ENCODE measurements at places on chromosomes 2 and 18.

DNA sequence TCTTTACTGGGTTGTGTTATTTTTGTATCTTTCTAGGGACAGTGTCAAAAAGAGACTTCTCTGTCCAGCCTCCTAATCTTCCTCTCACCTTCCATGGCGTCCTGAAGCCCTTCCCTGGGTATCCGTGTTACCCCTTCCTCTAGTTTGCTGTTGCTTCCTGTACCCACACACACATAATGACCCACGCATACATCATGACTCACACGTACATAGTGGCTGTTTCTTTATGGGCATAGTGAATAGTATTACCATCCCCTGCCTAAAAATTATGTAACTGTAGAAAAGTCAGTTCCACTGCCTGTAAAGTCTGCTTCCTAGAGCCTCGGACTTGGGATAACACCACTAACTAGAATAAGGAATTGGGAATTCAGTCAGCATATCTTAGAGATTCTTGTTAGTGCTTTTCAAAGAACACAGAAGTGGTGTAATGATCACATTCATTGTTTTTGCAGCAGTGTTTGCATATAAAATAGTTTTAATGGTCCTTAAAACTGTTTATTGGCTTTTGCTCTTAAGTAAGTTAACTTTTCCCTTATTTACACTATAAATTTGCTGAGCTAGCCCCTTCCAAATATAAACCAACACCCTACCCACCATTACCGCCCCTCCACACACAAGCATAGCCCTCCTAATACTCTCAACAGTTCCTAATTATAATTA lies 308.4 kb upstream of the RAB12 start:
- DNase-seq = no peak

GRCh38 chr2:236692937-236693336 lies 123.3 kb downstream of the ACKR3 start:
- DNase-seq = no peak

GRCh38 chr2:226325526-226325925 lies 474.1 kb downstream of the IRS1 start:
- no peak for DNase-seq

- DNase-seq = no peak
Observed at GRCh38 chr2:35871672-35872071, 483.9 kb upstream of the CRIM1 start.

- DNase-seq = peak; percentile 50
Observed at GRCh38 chr2:113240150-113240914, 38.4 kb downstream of the PAX8 start.

GRCh38 chr2:212344131-212344530 lies 194.5 kb downstream of the ERBB4 start:
- no peak for DNase-seq

DNA sequence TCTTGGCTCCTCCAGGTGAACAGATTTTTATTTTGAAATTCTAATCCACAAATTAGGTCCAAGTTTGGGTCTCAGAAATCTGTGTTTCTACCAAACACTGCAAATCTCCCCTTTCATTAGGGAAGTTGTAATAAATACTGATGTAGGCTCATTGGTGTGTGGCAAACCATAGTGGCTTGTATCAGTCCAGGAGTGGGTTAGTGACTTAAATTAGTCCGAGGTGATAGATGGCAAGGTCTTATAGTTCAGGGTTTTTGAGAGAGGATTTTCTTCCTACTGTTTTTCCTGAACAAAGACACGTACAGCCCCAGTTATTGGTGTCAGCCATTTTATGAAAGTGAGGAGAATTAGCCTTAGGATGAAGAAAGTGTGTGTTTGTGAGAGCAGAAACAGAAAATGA lies 74.6 kb downstream of the RPRM start:
- no peak for DNase-seq

DNA sequence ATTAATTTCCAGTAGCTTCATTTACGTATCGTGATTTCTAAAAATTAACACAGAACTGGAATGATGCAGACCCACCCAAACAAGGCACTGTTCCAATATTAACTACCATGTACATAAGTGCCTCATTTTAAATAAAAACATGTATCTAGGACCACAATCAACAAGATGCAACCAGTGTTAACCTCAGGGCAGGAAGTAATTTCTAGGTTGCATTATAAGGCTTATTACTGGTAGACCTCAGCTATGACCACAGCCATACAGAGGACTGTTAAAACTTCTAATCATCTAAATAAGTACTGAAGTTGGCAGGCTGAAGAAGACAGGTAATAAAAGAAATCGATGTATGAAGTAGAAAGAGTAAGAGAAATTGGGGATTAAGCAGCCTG lies 262.9 kb downstream of the HDAC4 start:
- no peak for DNase-seq

- DNase-seq = no peak
Observed at GRCh38 chr2:145845207-145845894, 1325.4 kb upstream of the ZEB2 start.

DNA sequence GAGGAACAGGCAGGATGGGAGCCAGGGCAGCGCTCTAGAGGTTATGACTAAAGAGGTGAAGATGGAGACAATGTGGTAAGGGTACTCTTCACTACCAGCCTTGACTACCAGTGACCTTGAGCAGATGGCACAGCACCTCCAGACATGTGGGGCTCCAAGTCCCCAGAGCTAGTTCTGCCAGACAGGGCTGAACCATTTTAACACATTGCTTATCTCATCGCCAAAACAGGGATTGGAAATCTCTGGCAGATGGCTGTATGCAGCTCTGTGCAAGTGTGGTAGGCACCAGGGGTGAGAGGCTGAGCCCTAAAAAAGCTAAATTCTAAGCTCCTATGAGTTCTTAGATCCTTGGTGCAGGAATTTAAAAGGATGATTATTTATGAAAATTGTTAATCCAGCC lies 41.3 kb downstream of the FSHR start:
- DNase-seq = no peak
